ENCODE measurements at places on chromosomes 2 and 18.

DNA sequence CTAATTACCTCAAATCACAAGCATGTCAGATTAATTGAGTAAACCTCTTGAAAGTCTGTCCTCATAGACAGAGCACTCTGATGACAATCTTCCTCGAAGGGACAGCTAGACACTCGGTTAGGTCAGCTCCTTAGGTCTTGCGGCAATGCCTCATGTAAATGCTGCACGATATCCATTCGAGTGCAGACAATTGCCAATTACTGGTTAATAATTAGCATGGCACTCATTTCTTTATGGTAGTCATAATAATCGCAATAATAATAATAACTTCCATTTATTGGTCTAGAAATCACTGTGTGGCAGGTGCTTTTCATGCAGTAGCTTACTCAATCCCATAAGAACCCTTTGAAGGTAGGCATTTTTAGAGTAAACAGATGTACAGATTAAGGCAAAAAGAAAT lies 44.7 kb upstream of the DSC1 start:
- no peak for DNase-seq

GRCh38 chr2:21740484-21740883 lies 616.7 kb downstream of the TDRD15 start:
- DNase-seq: no peak

GRCh38 chr2:16071039-16071864 lies 130.9 kb downstream of the MYCN start:
- no peak for DNase-seq

- DNase-seq: no peak
Observed at GRCh38 chr2:38690499-38691420, 24.8 kb downstream of the GALM start.

GRCh38 chr18:68984342-68984741 lies 186.5 kb downstream of the CCDC102B start:
- no peak for DNase-seq

DNA sequence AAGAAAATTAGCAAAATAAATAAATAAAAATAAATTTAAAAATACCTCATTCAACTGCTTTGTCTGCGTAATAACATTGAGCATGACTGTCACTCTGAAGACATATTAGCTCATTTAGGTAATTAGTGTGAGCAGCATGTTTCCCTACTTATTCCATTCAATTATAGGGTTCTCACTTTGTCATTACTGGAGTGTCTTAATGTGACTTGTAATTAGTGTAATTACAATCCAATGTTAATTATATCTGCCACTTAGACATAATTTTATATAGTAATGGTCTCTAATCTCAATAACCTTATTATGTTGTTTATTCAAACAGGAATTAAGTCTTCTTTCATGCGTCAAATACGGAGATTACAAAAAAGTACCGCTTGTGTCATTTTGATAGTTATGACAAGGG lies 893.9 kb upstream of the ACVR2A start:
- DNase-seq: no peak

GRCh38 chr18:22387364-22387763 lies 30.4 kb downstream of the CTAGE1 start:
- DNase-seq: peak; percentile 45

- DNase-seq: peak; percentile 78
Observed at GRCh38 chr2:42865884-42866881, 73.8 kb upstream of the HAAO start.

DNA sequence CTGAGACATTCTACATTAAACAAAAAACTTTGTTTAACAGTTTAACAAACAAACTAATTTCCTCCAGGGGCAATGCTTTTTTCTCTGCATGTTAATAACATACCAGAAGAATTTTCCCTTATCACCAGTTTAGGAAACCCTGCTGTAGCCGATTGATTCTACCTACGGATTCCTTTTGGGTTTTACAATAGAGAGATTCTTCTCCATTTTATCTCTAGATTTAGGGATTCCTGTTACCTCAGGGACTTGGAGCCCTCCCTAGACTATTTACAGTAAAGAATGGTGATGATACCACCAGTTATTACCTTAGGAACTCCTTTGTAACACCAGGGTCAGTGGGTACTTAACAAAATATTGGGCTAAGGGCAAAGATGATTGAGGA lies 5.3 kb upstream of the ERICH2 start:
- DNase-seq: no peak

DNA sequence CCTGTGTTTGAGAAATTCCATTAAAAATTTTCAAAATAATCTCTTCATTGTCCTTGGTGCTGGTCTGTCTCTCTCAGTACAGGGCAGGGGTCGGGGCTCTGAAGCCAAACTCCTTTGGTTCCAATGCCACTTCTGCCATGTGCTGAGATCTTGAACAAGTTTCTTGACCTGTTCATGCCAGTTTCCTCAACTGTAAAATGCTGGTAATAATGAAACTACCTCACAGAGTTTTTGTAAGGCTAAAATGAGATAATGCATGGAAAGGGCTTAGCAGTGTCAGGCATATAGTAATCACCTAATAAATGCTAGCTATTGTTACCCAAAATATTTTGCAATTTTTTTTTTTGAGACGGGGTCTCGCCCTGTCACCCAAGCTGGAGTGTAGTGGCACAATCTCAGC lies 16.9 kb upstream of the MREG start:
- no peak for DNase-seq

DNA sequence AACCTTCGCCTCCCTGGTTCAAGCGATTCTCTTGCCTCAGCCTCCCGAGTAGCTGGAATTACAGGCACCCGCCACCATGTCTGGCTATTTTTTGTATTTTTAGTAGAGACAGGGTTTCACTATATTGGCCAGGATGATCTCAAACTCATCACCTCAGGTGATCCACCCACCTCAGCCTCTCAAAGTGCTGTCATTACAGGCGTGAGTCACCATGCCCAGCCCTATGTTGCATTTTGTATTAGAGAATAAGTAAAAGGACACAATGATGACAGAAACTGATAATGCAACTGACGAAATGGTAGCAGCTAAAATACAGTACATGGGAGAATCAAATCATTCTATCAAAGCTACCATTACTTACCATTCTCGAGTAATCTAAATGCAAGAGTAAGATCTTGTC lies 276.7 kb downstream of the DSEL start:
- DNase-seq: no peak

GRCh38 chr18:75491361-75491760 lies 63.9 kb upstream of the SMIM21 start:
- DNase-seq: no peak

GRCh38 chr2:28702415-28702861 lies 49.2 kb upstream of the PPP1CB start:
- DNase-seq: peak; percentile 67

DNA sequence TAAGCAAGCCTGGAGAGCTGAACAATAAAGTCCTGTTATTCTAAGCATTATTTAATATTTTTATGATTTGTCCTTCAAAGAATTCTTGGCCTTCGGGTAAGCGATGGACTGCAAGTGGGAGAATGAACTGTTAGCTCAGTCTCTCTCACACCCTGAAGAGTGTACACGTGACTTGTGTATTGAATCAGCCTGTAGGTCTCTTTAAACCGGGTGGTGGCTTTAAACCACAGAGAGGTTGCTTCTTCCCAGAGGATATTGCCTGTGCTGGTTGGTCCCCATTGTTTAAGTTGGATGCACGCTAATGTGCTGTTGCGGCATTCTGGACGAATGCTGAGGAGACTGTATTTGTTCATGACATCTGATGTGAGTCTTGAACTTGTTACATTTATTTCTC lies 183.3 kb downstream of the LTBP1 start:
- no peak for DNase-seq

DNA sequence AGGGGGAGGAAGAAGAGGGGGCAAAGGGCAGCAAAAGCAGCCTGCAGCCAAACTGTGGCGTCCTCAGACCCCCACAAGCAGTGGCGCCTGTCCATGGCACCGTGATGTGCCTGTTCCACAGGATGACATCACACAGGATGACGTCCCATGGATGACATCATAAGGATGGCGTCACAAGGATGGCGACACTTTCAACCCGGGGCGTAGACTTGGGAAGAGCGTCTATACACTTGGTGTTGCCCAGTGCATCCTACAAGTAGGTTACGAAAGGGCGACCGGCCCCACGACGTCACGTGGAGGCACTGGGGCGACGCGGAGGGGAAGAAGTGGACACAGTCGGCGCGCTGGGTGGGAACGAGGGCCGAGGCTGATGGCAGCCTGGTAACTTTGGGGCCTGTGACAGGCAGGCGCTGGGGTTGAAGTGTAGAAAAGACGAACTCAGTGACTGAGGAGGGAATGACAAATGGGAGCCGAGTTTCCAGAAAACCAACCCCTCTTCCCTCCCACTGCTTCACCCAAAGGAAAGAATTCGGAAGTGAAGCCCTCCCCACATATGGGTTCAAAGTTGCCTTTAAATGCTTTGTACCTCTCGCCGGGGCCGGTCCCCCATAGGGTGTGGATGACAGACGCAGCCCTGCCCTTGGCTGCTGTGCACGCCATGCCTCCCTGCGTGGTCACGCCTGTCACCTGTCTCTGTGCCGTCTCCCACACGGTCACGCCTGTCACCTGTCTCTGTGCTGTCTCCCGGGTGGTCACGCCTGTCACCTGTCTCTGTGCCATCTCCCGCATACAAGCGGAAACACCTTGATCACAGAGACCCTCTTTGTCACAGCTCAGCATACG lies 13.4 kb upstream of the KCNG2 start:
- DNase-seq: no peak

- DNase-seq: no peak
Observed at GRCh38 chr18:64175432-64175831, 26.5 kb upstream of the LINC00305 start.

DNA sequence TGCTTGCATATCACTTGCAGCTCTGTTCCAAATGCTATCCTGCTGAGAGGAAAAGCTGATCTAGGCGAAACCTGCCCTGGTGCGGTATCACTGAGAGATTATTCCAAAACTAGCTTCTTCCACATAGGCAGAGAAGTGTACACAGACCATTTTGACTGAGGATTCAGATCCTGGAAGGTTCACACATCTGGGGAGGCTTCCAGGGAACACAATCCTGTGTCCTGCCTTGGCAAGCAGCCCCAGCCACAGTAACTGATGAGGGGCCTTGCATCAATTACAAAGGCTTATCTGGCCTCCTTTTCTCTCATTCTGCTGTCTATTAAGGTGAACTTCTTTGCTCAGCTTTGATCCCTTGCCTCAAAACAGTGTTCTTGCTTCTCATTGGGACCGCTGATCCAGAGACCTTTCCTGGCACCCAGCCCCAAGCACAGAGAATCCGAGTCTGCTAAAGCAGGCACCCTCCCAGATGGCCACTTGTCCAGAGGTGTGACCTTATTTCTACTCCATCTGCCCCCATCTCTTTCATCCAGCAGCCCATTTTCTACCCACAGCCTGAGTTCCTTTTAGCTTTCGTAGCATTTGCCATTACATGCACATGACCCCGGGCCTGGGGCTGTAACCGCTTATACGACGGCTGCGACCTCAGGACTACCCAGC lies 52.3 kb upstream of the ZFP36L2 start:
- no peak for DNase-seq

DNA sequence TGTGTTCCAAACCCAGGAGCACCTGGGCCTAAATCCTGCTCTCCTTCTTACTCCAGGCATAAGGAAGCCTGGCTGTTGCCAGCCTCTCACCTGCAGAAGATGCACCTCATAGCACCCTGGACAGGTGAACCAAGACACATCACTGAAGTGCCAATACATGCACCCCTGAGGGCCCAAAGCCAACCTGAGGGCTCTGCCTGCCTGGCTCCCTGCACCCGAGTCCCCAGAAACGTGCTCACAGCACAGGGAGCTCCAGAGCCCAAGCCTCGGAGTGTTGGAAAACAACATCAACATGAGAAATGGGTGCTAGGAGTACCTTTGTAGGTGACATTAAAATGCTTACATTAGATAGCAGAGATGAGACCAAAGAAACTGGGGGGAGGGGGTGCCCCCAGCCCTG lies 96.3 kb upstream of the RAB6C start:
- no peak for DNase-seq

GRCh38 chr2:238032755-238033337 lies 28.0 kb upstream of the SCLY start:
- no peak for DNase-seq

- no peak for DNase-seq
Observed at GRCh38 chr2:29063646-29064345, 10.5 kb downstream of the PCARE start.

DNA sequence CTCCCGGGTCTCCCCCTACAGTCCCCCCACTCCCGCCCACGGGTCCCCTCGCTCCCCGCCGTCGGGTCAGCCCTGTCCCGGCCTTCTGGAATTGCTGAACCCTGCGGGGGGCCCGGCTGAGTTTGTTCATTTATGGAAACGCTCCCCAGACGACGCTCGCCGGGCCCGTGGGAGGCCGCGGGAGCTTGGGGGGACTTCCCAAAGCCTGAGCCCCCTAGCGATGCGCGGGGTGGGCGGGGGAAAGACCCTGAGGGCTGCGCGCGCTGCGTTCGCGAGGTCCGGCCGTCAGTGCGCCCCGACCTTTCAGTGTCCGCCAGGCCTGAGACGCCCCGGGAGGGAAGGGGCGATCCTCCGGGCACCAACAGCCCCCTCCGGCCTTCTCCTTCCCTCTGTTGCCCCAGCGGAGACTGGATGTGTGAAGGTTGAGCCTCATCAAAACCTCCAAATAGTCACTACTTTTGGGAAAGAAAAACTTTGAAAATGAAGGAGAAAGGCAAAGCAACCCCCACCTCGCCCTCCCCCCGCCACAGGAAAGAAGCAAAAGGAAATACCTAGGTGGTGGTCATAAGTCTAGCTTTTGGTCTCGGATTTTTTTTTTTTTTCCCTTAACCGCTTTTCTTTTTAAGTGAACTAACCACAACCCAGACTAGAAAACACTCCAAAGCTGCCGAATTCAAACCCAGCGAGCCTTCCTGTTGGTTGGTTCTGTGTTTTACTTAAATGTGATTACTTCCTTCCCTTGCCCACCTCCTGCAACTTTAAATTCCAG lies 509 bp upstream of the CYS1 start:
- DNase-seq: no peak

DNA sequence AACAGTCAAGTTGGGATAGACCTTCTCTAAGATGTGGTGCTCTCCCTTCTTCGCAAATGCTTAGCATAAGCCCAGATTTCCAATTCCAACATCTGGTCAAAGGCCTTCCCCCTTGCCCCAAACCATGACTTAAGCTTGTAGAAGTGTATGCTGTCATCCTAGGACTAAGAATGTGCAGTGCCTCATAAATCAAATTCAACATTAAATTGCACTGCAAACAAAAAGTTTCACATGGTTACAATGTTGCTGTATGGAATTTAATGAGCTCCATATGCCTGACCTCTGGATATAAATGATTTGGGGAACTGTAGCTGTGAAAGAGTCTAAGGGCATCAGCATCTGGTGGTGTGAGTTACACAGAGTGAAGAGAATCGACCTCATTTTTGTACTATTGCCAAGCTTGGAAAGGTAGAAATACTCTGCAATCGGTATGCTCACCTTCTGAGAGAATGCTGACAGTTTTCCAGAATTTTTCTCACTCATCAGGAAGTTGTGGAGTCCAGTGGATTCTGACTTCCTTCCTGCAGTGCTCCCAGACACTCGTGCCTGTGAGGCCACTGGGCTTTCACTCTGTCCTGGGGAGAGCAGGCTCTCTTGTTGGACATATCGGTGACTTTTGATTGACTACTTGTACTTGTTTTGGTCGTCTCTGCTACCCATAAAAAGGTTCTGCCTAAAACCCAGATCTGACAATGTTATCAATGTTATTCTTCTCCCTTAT lies 40.6 kb downstream of the FASTKD2 start:
- DNase-seq: no peak

- DNase-seq: no peak
Observed at GRCh38 chr2:206379886-206380285, 63.4 kb upstream of the ADAM23 start.

GRCh38 chr2:169748319-169748718 lies 14.7 kb downstream of the KLHL23 start:
- DNase-seq: no peak

GRCh38 chr18:39959839-39960238 lies 1995.2 kb upstream of the PIK3C3 start:
- no peak for DNase-seq

All from Right ventricle myocardium superior (tissue), 1 donor.